ENCODE measurements at places on chromosomes 12 and 14.

GRCh38 chr12:52313926-52314325, 7.3 kb downstream of the KRT83 start:
- no peak for DNase-seq

DNA sequence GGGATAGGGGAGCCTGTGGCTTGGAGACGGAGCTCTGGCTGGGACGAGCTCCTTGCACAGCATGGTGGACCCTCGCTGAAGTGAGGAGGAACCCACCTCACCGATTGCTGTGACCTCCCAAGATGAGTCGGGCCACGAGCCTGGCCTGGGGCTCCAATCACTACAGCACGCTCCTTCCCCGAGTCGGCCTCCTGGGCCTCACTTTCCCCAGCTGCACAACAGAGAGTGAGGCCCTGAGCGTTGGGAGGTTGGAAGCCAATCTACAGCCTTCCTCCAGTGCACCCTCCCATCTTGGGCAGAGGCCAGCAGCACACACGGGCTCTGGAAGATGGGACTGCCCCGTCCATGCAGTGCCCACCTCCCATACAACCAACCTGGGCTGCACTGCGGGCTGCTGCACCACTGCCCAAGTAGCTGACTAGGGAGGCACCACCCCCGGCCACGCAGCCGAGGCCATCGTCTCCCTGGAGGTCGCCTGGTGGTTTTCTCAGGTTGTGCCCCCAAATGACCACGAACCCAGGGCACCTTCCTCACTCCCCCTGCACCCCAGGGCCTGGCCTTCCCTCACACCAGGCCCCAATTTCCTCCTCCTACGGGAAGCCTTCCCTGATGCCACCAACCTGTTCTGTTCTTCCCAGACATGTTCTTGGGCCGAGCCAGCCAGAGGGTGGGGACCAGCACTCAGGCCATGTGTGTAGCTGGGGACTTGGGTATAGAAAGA, 152.3 kb upstream of the C14orf180 start:
- no peak for DNase-seq

GRCh38 chr12:1553987-1554982, 40.1 kb downstream of the FBXL14 start:
- DNase-seq = no peak

DNA sequence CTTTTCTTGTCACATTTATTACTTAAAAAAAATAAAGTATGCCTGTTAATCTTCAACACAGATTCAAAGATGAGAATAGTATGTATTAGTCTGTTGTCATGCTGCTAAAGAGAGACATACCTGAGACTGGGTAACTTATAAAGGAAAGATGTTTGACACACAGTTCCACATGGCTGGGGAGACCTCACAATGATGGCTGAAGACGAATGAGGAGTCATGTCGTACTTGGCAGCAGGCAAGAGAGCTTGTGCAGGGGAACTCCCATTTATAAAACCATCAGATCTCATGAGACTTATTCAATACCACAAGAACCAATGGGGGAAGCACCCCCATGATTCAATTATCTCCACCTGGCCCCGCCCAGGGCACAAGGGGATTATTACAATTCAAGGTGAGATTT, 335.9 kb upstream of the GARIN2 start:
- DNase-seq = no peak

DNA sequence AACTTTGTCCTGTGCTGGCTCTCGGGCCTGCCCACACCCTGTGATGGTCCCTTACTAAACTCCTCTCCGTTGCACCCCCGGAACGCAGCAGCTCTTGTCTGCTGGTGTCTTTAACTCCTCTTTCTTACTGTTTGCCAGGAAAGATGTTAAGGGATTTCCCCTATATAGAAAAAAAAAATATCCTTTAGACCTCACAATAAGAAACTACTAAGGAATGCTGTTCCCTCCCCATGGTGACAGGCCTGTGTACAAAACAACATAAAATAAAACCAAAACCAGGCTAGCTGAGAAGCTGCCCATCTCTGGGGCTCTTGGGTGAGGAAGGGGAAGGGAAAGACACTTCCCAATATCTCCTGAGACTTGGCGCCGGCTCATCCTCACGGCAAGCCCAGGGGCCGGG, 95.4 kb downstream of the CHGA start:
- no peak for DNase-seq

DNA sequence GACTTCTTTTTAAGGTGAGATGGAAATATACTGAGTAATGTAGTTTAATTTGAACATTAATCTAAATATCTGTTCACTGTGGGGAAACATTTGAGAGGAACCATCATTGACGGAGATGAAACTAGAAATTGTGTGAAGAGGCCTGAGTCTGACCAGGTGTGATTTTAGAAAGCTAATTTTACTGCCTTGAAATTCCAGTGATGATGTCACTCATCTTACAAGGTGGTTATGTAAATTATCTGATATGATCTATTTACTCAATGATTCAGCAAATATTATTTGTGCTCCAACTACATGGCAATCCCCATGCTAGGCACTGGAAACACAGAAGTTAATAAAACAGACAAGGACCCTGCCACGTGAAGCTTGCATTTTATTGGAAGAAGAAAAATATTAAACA, 435.7 kb upstream of the DCN start:
- no peak for DNase-seq

DNA sequence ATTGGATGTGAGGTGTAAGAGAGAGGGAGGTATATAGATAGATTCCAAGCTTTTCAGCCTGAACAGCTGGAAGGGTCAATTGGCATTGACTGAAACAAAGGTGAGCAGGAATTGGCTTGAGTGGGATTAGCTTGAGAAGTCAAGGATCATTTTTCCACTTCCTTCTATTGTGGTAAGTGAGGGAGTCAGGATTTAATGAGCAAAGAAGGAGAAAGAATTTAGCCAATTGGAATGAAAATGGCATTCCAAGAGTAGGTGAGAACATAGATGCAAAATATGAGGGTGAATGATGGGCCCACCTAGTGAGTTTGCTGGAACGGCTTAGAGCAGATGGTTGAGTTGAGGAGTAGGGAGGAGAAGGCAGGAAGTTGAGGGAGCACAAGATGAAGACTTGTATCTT, 56.5 kb upstream of the ETV6 start:
- DNase-seq = no peak

DNA sequence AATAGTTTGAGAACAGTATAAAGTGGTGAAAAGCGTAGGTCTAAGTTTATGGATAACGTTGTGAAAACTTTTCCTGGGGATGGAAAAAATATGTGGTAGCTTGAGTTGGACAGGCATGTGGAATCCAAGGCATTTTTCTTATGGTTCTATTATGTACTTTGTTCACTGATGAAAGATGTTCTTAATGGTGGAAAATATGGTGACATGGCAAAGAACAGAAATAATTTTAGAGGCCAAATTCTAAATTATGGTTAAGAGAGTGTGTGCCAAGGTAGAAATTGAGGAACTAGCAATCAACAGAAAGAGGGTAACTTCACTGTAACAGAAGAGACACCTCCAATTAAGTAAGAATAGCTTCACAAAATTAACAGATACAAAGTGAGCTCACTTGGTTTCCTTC, 427.8 kb downstream of the SLC6A15 start:
- DNase-seq = no peak

- DNase-seq = no peak
These were observed at the start of gene BEGAIN for GRCh38 chr14:100587086-100587762. BEGAIN (minus strand) TSS chr14:100587417; CDS start chr14:100587290, 127 bp downstream.

DNA sequence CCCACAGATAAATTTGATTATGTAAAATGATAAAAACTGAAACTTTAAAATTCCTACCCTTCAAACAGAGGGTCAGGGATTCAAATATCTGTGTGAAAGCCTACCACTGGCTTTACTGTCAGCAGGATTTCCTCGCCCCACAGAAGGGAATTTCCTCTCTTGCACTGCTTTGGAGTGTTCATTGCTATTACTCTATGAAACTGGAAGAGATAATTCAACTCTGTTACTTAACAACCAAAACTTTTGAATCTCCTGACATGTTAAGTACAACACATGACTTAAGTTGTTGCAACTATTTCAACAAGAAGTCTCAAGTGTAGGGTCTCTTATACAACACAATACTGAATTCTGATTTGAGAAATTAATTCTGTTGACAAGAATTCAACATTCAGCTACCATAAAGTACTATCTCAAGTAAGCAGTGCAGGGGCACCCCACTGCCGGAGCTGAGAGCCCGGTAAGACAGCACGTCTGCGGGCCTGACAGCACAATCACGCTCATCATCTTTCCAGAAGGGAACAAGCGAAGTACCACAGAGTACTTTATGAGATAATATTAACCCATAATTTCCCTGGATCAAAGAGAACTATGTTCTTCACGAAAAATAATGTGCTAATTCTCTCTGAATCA, 22.9 kb downstream of the DICER1 start:
- no peak for DNase-seq

- DNase-seq = peak; percentile 47
These were observed 340.6 kb downstream of the SEC23A start for GRCh38 chr14:38762426-38762825.

DNA sequence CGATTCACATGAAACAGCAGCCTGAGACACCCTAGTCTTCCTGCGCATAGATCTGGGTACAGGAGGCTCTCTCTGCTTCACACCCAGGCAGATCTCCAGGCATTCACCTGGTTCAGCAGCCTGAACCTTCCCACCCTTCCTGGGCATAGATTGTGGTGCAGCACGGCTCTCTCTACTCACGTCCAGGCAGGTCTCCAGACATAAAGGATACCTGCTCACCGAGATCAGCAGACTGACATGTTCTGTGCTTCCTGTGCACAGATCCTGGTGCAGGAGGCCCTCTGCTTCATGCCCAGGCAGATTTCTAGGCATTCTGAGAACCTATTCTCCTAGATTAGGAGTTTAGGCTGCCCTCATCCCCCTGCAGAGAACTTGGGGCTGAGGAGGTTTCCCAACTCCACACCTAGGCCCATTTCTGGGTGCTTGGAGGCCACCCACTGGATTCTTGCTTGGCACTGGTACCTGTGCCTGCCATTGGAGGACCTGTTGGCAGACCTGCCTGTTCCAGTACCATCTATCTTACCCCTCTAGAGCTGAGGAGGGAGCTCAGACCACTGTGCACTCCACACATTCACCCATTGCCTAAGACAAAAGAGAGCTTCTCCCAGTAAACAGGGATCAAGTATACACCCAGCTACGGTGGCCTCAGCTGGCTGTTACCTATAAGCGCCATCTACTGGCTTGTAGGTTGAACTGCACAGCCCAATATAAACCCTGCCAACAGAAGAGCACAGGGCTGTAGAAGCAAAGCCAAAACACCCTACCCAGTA, 28.0 kb upstream of the GARIN6 start:
- DNase-seq = no peak

- DNase-seq = no peak
These were observed 15.8 kb upstream of the HVCN1 start for GRCh38 chr12:110704750-110705149.

GRCh38 chr12:107567876-107568619, 117.6 kb upstream of the PWP1 start:
- DNase-seq = no peak

DNA sequence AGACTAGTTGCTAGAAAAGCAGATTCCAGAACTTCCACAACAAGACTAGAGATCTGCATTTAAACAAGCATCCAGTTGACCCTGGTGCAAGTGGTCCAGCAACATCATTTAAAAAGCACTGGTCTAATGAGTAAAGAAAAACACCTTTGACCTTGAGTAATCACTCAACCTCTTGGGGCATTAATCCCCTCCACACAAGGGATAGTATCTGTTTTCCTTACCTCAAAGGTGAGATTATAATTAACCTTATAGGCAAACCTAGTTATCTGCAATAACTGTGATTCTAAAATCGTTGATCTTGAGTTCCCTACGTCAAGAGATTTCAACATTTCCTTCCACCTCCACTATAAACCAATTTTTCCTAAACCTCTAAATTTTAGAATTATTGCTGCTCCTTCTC, 1.1 kb downstream of the KDM5A start:
- DNase-seq = no peak

All from kidney capillary endothelial cell (primary cell).